Activated CD4-positive, alpha-beta T cell treated with anti-CD3 and anti-CD28 coated beads, Interleukin-2, amount 50 U/mL, for 4 hours (primary cell): ENCODE measurements at places on chromosomes 12 and 14.

DNA sequence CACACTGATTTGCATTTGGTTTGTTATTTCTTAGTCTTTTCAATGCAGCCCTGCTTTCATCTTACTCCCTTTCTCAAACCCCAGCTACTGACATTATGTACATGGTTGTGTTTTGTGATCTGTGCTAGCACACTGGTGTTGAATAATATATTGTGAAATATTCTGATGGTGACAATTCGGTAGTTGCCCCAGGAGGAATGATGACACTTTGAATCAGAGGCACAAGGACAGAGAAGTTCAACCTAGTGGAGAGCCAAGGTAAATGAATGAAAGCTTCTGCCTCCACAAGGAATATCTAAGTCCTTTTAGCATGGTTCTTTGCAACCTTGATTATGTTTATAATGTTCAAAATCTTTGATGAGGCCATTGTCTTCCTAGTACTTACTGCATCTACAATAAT lies 159.9 kb downstream of the PDE3A start:
- no peak for DNase-seq

- no peak for DNase-seq
These were observed 121.8 kb downstream of the BBS10 start for GRCh38 chr12:76226397-76226796.

DNA sequence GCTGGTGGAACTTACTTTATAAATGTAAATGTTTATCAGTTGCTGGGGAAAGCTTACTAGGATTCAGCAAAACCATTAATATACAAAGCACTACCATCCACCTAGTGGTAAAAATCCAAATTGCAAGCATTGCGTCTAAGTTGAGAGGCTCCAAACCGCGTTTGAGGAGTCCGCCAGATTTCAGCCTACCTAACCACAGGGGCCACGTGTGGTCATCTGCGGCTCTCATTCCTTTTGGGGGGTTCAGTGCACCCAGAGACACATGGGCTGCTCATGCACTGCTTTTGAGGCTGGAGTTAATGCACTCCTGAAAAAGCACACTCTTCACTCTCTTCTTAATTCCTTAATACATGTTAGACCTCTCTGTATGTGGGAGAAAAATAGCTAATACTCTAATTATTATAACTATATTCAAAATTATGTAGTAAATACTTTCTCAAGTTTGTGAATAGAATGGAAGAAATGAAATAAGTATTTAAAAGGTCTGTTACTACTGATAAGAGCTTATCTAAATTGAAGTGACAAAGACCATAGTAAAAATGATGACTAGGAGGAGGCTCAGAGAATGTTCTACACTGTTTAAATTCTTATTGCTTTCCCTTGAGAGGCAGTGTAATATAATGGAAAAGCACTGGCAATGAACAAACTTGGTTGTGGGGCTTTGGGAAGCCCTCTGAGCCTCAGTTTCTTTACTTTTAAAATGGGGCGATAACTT lies 41.4 kb upstream of the MANSC4 start:
- DNase-seq, result peak; percentile 11

GRCh38 chr12:71760471-71760870 lies 5.8 kb downstream of the RAB21 start:
- no peak for DNase-seq

DNA sequence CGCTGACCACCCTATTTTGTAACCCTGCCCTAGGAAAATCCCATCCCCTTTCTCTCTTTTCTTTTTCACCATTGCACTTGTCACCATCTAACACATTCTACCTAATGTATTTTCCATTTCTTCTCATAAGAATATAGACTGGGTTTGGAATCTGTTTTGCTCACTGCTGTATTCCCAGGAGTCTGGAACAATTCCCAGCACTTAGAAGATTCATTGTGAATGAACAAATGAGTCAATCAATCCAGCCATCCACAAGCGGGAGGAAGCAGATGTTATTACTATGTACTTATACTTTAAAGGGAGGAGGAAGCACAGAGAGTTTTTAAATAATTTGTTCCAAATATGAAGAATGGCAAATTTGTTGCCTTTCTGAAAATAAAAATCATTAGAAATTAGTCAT lies 142.1 kb downstream of the KIF21A start:
- DNase-seq, result no peak

DNA sequence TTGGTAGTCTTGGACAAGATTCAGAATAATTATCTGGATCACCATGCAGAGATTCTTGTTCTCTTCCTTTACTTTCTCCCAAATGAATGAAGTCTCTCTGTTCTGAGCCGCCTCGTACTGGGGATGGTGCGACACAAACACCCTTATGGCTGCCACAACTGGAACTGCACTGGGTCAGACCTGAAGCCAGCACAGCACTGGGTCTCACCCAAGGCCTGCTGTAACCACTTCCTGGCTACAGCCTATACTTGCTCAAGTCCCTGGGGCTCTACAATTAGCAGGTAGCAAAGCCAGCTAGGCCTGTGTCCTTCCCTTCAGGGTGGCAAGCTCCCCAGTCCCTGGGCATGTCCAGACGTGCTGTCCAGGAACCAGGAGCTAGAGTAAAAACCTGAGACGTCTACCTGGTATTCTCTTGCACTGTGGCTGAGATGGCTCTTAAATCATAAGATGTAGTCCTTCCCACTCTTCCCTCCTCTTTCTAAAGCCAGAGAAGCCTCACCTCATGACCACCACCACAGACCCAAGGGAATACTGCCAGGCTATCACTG lies 27.6 kb downstream of the IFNG start:
- no peak for DNase-seq

GRCh38 chr14:68790644-68791077 lies 2.2 kb downstream of the ZFP36L1 start:
- peak; percentile 66 for DNase-seq

GRCh38 chr14:69593018-69593677 lies 18.2 kb upstream of the SUSD6 start:
- DNase-seq, result no peak

DNA sequence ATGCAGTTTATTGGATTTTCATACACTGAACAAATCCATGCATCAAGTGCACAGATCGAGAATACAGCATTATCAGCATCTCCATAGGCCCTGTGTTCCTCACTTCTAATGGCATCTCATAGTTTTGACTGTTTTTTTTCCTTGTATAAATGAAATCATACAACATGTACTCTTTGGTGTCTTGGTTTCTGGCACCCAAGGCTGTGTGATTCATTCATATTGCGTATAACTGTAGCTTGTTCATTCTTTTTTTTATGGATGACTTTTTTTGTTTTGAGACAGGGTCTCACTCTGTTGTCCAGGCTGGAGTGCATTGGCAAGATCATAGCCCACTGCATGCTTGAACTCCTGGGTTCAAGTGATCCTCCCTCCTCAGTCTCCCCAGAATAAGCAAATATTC lies 14.3 kb downstream of the RASSF8 start:
- no peak for DNase-seq

- no peak for DNase-seq
These were observed 91.1 kb downstream of the SRRM4 start for GRCh38 chr12:119072440-119072839.

DNA sequence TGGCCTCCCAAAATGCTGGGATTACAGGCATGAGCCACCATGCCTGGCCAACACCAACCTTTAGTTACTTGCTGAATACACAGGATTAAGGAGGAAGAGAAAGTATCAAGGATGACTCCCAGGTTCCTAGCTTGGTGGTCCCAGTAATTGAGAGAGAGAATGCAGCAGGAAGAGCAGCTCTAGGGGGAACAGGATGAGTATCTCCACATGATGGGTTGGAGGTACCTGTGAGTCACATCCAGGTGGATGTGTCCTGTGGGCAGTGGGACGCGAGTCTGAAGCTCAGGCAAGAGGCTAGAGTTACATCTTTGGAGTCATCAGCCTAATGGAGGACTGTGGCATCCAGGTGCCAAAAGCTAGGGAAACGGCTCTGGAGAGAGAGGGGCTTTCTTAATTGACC lies 47.1 kb downstream of the MDM2 start:
- no peak for DNase-seq

GRCh38 chr14:95254288-95254687 lies 65.4 kb downstream of the CLMN start:
- DNase-seq, result no peak

DNA sequence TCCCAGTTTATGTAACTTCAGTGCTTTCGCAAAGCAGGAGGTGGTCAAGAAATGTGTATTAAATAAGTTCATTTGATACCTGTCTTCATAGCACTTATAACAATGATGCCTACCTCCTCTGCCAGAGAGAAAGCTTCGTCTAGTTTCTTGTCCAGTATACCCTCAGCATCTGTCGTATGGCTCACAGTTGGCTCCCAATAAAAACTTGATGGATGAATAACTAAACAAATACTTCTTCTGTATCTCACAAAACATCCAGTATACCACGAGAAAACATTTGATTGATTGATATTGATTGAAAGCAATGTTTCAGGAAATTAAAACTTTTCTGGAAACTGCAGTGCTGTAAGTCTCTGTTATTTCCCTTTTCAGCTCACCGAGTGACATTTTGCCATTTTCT lies 26.9 kb upstream of the PTGDR start:
- DNase-seq, result no peak

GRCh38 chr12:54521293-54522060 lies 23.9 kb downstream of the NCKAP1L start:
- DNase-seq, result no peak

GRCh38 chr12:23083267-23083666 lies 458.3 kb downstream of the ETNK1 start:
- no peak for DNase-seq

GRCh38 chr14:74244115-74244514 lies 4.9 kb downstream of the VSX2 start:
- no peak for DNase-seq

- no peak for DNase-seq
These were observed 151.0 kb upstream of the ARHGAP5 start for GRCh38 chr14:31926123-31926522.

DNA sequence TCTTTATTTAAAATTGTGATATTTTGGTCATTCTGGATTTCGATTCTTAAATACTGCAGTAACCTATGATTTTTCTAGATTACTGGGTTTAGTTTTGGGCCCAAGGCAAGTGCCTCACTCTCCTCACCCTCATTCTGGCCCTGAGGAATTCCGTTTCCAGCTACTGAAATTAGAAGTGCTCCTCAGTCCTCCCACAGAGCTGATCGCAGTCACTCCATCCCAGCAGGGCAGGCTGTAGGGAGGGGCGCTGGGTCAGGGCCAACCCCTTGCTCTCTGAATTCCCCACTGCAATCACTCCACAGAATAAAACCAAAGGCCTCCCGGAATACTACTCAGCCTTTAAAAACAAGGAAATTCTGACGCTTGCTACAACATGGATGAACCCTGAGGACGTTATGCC lies 66.5 kb upstream of the DIO3 start:
- DNase-seq, result no peak

DNA sequence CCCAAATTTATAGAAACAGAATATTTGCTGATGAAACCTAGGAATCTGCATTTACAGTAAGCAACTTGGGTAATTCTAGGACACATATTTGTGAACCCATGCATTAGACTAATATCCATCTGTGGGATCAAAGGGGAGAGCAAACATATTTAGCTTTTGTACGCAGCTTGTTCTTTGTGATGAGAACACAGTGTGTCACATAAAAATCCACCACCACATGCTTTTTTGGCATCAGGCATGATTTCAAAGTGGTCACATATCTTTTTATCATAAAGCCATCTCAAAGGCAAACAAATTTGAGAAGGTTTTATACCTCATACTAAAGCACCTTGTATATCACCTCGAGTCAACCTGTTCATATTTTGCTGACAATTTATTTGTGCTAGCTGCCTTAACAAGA lies 15.7 kb downstream of the DNAL1 start:
- DNase-seq, result no peak

DNA sequence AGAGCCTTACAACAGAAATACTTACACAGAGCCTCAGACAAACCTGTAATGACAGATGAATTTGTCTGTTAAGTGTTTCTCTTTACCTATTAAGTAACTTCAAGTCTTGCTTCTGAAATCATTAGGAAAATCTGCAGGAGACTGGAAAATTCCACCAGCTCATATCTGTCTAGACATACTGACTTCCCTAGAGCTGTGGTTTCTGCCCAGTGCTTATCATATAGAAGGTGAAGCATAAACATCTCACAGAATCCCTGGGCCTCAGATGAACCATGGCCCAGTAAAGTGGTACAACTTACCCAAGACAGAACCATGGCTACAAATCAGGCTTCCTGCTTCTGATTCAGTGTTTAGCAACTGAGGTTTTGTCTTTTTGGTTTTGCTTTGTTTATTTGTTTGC lies 91.6 kb downstream of the EGLN3 start:
- DNase-seq, result no peak

GRCh38 chr12:14072987-14073386 lies 91.6 kb upstream of the GRIN2B start:
- no peak for DNase-seq

DNA sequence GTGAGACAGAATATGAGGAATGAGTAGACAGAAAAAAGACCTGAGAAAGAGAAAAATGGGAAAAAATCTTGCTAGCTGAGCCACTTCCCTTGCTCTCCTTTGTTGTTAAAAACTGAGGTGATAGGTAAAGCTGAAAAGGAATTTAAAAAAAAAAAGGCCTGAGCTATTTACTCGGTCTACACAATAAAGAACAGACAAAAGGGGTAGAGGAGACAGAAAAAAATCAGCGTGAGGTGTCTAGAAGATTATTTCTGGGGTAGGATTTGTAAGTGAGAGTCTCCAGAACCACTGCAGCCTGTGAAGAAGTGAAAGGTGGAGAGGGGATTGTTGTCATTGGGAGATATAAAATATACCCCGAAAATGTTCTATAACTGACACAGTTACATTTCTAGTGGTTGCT lies 98.8 kb downstream of the EXOC5 start:
- no peak for DNase-seq

- DNase-seq, result no peak
These were observed 275.5 kb upstream of the TMEM132C start for GRCh38 chr12:127991485-127991884.

- DNase-seq, result no peak
These were observed 6.8 kb downstream of the PPP1R36 start for GRCh38 chr14:64556526-64556925.

- DNase-seq, result no peak
These were observed 28.5 kb downstream of the CFL2 start for GRCh38 chr14:34685819-34686428.

DNA sequence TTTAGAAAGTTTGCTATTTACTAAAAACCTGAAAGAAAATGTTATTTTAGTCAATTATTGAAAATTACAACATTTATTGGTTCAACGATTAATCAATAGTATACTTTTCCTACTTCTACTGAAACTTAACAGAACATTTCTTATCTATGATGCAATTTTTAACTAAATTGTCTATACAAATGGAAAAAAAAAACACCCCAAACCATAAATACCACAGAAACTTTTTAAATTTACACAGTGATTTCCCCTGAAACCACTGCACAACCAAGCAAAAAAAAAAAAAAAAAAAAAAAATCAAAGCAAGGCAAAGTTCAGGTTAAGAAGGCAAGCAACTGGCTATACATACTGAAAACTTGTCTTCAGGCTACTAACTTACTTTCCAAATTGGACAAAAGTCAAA lies 71.9 kb upstream of the POC1B start:
- DNase-seq, result no peak
